GM23248 (cell line): ENCODE measurements at places on chromosomes 1 and 21. TPM values are rescaled to one million over a fixed set of nuclear protein-coding genes. Genes with fewer than 3 reads are reported as not detected.

- H3K27ac ChIP-seq = no peak overlapping the region
- 0 out of 2 replicates have a peak, but pooled peaks cover 7% of the 10 kb centered on the region for H3K4me1 ChIP-seq
- H3K4me3 ChIP-seq = no peak overlapping the region
Measured at GRCh38 chr1:46039571-46040052, 92.8 kb downstream of the PIK3R3 start.

- no peaks in the 10 kb centered on the region for H3K36me3 ChIP-seq
- no peak overlapping the region for H3K27ac ChIP-seq
- DNase-seq = peak; percentile 24
- H3K4me1 ChIP-seq = no peaks in the 10 kb centered on the region
- H3K4me3 ChIP-seq = no peak overlapping the region
- peaks cover 2% of the 10 kb centered on the region; the same call in 1 of the 2 replicates for H3K27me3 ChIP-seq
Measured at GRCh38 chr1:54705153-54705552, 10.5 kb upstream of the TTC4 start.

GRCh38 chr1:75135573-75136194 lies 1.5 kb downstream of the LHX8 start:
- H3K4me1 ChIP-seq = no peaks in the 10 kb centered on the region
- 0 out of 2 replicates have a peak overlapping the region, but pooled peaks have one; percentile 9 for H3K4me3 ChIP-seq
- no peaks in the 10 kb centered on the region for H3K36me3 ChIP-seq
- H3K27ac ChIP-seq = no peak overlapping the region
- DNase-seq = peak; percentile 33

- H3K4me1 ChIP-seq = peaks cover 5% of the 10 kb centered on the region
- H3K36me3 ChIP-seq = no peaks in the 10 kb centered on the region
- no peak overlapping the region for H3K27ac ChIP-seq
- no peak for DNase-seq
- H3K4me3 ChIP-seq = peak overlapping the region; percentile 77
Measured at GRCh38 chr1:196609370-196609737, 1.1 kb upstream of the KCNT2 start.

GRCh38 chr1:43858324-43858723 lies 75.3 kb upstream of the ARTN start:
- H3K36me3 ChIP-seq = peaks cover 5% of the 10 kb centered on the region; the same call in 1 of the 2 replicates
- H3K4me1 ChIP-seq = peaks cover 20% of the 10 kb centered on the region
- H3K27ac ChIP-seq = no peak overlapping the region
- H3K27me3 ChIP-seq = no peaks in the 10 kb centered on the region

The RAP1GAP gene
- 0.41 and 0.67 TPM in 2 replicates for polyA plus RNA-seq

The TRPM2 gene
- not detected in 2 replicates for polyA plus RNA-seq
